ENCODE measurements at places on chromosomes 7 and 10.

DNA sequence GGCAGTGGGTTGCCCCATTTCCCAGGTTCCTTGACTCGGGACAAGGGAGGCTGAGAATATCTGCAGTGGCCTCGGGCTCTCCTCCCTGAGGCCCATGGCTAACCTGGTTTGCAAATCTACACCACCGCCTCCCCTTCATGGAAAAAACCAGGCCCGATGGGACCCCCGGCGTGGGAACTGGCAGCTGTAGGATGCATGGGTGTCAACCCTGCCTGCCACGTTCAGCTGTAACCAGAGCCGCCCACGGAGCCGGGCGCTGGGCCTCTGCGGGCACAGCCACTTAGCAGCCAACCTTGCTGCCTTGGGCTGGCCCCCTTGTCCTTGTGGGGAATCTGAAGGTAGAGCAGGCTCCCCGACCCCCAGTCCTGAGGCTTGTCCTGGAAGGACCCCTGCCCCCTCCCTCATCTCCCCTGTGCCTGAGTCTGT lies 1.6 kb downstream of the PWWP2B start:
- DNase-seq: no peak

DNA sequence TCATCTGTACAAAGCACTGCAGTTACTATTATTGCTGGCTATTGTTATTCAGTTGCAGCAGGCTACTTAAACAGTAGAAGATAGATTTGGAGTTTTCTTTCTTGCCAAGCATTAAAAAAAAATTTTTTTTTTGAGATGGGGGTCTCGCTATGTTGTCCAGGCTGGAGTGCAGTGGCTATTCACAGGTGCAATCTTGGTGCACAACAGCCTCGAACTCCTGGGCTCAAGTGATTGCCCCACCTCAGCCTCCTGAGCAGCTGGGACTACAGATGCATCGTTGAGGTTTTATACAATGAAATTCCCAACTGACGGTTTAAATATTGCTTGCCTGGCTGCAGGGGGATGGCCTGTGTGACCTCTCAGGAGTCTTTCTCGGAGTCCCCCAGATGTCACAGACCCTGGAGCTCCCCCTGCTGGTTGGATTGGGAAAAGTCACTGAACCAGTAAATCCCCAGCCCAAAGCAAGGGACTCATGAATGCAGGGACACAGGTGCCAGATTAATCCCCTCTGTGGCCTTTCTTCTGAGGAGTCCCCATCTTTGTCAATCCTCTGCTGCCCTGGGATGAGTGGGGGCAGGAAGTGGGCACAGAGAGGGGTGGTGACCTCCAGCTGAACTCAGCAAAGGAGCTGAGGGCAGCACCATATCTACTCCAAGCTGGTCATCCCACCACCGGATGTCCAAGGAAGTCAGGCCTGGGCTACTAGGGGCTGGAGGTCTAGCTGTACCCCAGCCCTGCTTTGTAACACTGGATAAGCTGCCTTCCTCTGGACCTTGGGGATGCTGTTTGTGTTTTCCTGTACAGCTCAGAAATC lies 149.6 kb downstream of the C10orf105 start:
- DNase-seq: peak; percentile 70

- no peak for DNase-seq
Observed at GRCh38 chr7:17139081-17139480, 159.4 kb upstream of the AHR start.

DNA sequence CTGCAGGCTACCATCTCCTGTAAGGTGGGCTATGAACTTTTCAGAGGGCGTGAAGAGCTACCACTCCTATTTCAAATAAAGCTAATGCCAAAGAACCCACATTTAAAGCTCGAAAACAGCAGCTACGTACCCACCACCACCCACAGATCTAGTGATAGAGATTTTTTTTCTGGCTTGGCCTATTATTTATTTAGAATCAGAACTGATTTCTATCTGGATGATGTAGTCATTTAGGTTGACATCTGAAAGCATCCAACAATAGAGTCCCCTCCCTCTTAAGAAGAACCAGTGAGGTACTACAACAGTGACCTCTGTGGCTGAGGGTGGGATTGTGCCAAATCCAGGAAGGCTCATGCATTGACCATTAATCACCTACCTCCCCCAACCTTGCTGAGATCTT lies 113.8 kb upstream of the ADO start:
- no peak for DNase-seq

DNA sequence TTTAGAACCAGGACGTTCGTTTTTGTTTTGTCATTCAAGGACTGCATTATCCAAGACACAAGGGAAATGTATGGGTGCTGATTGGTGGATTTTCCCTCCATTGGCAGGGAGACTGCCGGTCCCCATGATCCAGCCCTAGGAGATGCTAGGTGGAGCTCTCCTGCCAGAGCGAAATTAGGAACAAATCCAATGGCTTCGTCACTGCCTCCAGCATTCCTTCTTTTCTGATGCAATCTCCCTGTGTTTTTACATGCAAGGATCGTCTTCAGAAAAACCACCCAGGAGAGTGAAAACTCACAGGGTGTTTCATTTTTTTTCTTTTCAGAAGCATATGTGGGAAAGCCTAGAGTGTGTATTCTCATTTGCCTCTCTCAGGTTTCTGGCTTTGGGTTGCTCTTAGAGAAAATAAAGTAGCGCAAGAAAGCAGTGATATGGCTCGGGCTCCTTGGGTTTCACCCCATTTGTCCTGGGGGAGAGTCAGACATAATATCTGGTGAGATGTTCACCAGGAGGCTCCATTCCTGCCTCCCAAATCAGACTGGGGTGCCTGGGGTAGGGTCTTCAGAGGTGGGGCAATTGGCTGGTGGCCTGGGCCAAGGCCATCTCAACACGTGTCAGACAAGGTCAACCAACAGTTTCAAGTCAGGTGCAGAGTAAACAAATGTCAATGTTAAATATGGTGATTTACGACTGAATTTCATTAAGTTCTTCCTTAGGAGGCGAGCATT lies 450.9 kb upstream of the MKI67 start:
- no peak for DNase-seq

- DNase-seq: no peak
Observed at GRCh38 chr10:18719811-18720210, 60.6 kb downstream of the ARL5B start.

DNA sequence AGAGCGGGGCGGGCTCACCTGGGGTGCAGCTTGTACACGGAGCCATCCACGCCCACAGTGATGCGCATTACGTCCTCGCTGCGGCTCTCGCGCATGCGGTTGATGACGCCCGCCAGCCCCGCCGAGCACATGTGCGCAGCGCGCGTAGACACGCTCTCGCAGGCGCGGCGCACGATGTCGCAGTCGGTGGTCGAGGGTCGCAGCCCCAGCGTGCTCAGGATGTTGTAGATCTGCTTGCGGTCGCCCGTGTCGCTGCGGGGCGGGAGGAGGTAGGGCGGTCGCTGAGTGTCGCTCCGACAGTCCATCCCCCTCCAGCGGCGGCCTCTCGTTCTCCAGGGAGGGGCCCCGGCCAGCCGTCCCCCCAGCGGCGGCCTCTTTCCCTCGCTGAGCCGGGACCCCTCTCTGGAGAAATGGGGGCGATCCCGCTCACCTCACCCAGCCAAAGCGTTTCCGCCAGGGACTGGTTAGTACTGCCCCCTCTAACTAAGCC lies 4.4 kb upstream of the MYL7 start:
- peak; percentile 16 for DNase-seq
